ENCODE measurements at places on chromosomes 2 and 18. TPM values are rescaled to one million over a fixed set of nuclear protein-coding genes. Genes with fewer than 3 reads are reported as not detected.

PROKR1 gene
- 0.83 TPM for total RNA-seq

FN1 gene
- 28.6 TPM for total RNA-seq

LAMA3 gene
- total RNA-seq: 2.1 TPM

PIK3C3 gene
- 74.6 TPM for total RNA-seq

CNDP1 gene
- 0.27 TPM for total RNA-seq

SCLY gene
- 44.0 TPM for total RNA-seq

IL36G gene
- total RNA-seq: not detected

DNA sequence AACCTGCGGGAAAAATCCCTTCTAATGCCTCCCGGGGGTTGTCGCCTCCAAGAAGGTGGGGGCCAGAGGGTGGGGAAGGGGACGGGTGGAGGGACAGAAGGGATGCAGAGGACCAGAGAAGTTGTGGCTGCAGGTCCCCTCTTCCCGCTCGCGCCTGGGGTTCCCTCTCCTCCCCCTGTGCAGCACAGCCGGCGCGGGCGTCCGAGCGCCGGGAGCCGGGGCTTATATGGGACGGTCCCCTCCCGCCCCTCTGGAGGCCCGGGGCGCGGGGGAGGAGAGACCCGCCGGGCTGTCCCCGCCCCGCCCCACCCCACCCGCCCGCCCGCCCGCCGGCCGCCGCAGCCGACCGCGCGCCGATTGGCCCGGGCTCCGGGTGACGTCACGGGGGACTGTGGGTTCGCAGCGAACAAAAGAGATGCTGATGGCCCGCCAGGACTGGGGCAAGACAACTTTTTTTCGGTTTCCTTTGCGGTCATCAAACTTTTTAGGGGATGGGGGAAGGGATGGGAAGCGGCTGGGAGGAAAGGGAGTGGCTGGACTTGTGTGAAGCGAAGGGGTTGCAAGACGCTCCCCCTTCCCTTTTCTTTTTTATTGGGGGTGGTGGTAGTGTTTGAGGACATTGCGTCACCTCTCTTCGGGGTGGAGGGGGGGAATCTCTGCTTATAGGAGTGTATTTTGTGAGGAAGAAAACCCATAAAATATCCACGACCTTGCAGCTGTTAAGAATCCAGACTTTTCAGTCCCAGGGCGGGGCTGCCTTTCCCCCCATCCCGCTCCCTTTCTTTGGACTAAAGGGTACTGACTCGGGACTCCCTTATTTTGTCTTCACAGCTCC lies at the start of gene FN1:
Gene FN1, minus strand, starts transcription at position 199 of the 835 bp plus-strand sequence. CDS start 266 bp downstream, outside the sequence.
- peak; percentile 90 for DNase-seq

DNA sequence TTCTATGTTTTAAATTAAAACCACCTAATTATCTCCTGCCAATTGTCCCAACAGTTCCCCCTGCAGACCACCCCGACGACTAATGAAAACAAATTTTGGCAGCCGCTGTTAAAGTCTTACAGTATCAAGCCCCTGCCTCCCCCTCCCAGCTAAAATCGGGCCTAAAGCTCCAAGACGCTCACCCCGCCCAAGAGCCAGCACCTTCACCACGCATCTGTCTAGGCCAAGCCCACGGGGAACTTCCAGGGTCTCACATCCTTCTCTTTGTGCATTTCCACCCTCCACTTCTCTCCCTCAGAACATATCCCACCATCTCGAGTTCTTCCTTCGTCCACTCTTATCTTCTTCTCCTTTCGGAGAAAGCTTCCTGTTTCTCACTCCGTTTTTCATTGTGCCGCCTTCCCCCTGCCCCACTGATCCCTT lies 445 bp downstream of the PRPF40A start:
- peak; percentile 46 for DNase-seq

DNA sequence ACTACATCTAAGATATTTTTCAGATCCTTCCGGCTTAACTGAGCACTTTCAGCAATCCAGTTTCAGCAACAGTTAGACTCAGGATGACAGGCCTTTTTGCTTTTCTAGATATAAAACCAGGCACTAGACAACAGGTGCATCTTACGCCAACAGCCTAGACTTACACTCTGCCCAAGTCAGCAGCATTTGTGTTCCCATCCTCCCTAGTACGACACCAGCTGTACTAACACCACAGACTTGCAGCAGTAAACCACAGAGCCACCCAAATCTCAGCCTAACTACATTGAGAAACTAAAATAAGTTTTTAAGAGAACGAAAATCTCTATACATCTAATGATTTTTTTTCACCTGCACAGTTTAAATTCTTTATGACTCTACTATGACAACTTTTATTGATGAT lies 89.9 kb upstream of the DNMT3A start:
- no peak for DNase-seq

DNA sequence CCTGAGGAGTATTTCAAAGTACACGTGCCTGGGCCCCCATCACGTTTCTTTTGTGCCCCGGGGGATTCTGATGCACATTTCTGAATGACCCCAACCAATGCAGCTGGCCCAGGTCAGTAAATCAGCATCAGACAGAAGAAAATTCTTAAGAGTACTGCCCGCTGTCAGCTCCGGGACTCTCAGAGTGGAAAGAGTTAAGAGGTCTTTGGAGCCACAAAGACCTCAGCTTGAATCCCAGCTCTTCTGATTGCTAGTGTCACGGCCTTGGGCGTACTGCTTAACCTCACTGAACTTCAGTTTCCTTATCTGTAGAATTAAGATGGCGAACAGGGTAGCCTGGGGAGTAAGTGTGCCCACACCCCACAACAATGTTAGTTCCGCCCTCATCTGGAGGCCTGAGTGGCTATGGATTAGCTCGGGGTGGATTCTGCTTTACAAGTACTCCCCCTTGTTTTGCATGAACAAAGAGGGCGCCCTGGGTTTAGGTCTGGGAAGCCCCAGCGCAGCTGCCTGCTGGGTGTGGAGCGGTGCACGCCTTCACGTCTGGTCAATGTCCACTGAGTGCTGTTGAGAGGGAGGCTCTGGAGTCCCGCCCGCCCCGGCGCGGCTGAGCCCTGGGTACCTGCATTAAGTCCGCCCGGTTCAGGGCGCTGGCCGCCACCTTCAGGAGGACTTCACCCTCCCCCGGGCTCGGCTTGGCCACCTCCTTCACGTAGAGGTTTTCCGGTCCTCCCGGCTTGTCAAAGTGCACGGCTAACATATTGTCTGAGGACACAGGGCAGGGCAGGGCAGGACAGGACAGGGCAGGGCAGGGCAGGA lies 858 bp downstream of the TP53I3 start:
- DNase-seq: peak; percentile 77

GRCh38 chr2:233428008-233428407 lies 73.7 kb downstream of the DGKD start:
- no peak for DNase-seq

DNA sequence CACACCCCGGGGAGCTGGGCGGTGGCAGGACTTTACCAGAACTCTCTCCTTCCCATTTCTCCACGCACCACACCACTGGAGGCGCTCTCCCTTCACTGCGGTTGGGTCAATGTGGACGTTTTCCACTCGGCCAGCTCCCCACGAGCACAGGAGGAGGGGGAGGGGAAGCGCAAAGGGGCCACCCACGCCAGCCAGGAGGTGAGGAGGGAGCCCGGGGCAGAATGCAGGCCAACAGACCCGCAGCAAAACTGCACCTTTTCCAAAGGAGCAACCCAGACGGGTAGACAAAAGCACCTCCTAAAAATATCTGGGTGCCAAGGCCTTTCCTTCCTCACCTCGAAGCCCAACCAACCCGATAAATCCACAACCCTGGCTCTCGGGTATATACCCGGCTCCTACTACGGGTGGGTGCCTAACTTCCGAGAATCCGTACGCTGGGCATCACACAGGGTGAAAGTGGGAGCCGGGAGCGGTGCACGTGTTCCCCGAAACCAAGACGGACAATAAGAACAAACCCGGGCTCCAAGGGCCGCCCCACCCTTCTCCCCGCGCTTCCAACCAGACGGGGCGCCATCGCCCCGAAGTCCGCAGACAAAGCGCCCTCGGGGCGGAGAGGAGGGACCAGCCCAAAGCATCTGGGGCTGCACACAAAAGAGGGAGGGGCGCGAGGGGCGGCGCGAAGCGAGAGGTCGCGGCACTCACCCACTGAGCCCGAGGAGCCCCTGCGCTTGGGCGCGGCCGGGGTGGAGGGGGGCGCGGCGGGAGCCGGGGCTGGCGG lies 1.0 kb downstream of the RTN4 start:
- DNase-seq: peak; percentile 84
